Activated CD4-positive, alpha-beta T cell treated with anti-CD3 and anti-CD28 coated beads, Interleukin-2, amount 50 U/mL, for 24 hours (primary cell): ENCODE measurements at places on chromosomes 7 and 10.
A peak's percentile ranks its signal among the peaks of the same experiment; 100 is the strongest.

- DNase-seq, result no peak
Measured at GRCh38 chr10:85902051-85902450, 464.5 kb downstream of the GRID1 start.

DNA sequence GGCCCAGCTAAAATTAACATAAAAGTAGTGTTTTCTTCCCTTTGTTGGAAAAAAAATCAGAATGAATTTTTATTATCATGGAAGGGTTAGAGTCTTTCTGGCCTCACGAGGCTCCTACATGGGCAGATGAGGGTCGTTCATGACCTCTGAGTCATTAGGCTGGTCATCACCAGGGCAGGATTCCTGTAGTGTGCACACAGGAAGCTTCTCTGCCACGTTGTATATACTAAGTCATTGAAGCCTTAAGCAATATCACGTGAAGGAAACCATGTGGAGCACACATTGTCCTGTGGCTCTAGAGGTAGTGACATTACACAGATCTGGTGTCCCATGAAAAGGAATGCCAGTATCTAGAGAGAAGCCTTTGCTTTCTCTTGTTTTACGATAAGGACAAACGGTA lies 84.7 kb upstream of the C1QL3 start:
- no peak for DNase-seq

DNA sequence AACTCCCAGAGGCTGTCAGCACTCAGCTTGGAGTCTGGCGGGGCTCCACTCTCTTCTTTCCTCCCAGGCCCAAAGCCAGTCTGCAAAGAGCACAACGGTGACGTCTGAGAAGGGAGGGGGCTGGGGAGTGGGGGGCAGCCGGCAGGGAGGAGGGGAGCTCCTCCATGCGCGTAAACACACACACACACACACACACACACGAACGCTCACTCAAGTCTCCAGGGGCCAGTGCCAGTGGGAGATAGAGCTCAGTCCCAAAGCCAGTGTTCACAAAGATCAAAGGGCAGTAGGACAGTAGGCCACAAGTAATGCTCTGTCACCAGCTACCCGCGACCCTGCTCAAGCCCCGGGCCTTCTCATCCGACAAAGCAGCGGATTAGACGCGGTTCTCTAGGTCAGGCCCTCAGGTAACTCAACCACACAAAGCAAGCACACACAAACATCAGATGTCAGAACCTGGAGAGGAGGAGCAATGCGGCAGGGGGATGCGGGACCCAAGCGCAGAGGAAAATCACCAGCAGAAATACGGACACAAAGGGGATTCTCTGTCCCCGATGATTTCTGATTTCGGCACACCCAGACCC lies 19.9 kb downstream of the TCAF1 start:
- no peak for DNase-seq

- no peak for DNase-seq
Measured at GRCh38 chr7:101624246-101625001, 4.7 kb downstream of the MYL10 start.

- no peak for DNase-seq
Measured at GRCh38 chr10:103854265-103854685, 1.1 kb downstream of the SH3PXD2A start.

DNA sequence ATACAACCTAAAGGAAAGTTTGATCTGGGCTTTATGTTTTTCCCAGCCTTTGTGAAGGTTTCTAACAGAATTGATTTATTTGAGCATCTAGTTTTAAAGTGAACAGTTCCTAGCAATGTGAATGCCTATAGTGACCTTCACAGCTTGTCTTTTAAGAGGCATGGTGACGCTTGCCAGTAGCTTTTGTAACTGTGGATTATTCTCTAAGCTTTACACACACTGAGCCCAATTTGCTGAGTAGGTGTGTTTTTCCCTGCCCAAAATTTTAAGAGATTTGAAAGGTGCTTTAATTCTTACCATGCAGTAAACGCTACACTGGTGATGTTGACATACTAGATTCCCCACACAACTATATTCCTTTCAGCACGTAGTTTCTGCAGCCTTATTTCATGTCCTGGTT lies 420.2 kb upstream of the AKR1E2 start:
- no peak for DNase-seq

- DNase-seq, result no peak
Measured at GRCh38 chr10:131859341-131860020, 41.3 kb upstream of the PPP2R2D start.

- DNase-seq, result no peak
Measured at GRCh38 chr7:52877240-52877639, 158.2 kb upstream of the POM121L12 start.

DNA sequence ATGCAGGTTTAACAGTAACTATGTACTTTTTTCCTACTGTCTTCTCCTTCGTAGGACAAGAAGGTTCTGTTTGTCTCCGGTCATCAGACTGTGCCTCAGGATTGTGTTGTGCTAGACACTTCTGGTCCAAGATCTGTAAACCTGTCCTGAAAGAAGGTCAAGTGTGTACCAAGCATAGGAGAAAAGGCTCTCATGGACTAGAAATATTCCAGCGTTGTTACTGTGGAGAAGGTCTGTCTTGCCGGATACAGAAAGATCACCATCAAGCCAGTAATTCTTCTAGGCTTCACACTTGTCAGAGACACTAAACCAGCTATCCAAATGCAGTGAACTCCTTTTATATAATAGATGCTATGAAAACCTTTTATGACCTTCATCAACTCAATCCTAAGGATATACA lies 2.4 kb downstream of the DKK1 start:
- DNase-seq, result no peak

DNA sequence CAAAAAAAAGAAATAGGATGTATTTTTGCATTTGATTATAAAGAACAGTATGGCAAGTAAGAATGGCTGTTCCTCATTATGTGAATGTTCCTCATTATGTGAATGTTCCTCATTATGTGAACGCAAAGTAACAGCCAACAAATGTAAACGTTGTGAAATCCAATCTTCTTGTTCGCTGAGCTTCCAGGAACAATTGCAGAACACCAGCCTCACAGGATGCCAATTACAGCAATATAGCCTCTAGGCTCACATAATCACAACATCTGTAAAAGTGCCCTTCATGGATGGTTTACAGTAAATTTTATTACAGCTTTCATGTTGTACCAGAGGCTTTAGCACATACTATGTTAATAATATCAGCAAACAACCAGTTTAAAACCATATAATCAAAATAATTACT lies 71.6 kb downstream of the THSD7A start:
- DNase-seq, result no peak

GRCh38 chr7:106285855-106286492 lies 1.2 kb upstream of the NAMPT start:
- DNase-seq, result peak; percentile 67

- DNase-seq, result no peak
Measured at GRCh38 chr7:3953133-3953532, 652.1 kb downstream of the SDK1 start.

- no peak for DNase-seq
Measured at GRCh38 chr7:101555269-101555920, 73.7 kb downstream of the MYL10 start.

- no peak for DNase-seq
Measured at GRCh38 chr10:100600218-100600617, 64.5 kb downstream of the HIF1AN start.

DNA sequence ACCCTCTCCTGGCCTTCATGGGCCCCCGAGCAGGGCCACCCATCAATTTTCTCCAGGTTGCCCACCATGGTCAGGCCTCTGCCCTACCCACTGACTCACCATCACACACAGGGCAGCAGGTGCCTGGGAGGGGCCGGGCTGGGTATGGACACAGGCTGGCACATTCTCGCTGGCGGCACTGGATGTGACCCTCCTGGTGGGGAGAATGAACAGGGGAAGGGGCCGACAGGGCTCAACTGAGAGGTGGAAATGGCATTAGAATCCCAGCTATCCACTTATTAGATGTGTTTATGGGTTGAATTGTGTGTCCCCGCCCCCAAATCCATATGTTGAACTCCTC lies 16.4 kb downstream of the KCP start:
- no peak for DNase-seq

GRCh38 chr7:79304711-79305110 lies 148.8 kb downstream of the MAGI2 start:
- no peak for DNase-seq

GRCh38 chr7:46930366-46930765 lies 651.5 kb downstream of the TNS3 start:
- DNase-seq, result no peak

- no peak for DNase-seq
Measured at GRCh38 chr10:124025152-124025551, 68.2 kb downstream of the CHST15 start.

- DNase-seq, result no peak
Measured at GRCh38 chr7:145692237-145692950, 424.2 kb upstream of the CNTNAP2 start.

GRCh38 chr7:816751-817671 lies 15.3 kb upstream of the SUN1 start:
- DNase-seq, result peak; percentile 37

DNA sequence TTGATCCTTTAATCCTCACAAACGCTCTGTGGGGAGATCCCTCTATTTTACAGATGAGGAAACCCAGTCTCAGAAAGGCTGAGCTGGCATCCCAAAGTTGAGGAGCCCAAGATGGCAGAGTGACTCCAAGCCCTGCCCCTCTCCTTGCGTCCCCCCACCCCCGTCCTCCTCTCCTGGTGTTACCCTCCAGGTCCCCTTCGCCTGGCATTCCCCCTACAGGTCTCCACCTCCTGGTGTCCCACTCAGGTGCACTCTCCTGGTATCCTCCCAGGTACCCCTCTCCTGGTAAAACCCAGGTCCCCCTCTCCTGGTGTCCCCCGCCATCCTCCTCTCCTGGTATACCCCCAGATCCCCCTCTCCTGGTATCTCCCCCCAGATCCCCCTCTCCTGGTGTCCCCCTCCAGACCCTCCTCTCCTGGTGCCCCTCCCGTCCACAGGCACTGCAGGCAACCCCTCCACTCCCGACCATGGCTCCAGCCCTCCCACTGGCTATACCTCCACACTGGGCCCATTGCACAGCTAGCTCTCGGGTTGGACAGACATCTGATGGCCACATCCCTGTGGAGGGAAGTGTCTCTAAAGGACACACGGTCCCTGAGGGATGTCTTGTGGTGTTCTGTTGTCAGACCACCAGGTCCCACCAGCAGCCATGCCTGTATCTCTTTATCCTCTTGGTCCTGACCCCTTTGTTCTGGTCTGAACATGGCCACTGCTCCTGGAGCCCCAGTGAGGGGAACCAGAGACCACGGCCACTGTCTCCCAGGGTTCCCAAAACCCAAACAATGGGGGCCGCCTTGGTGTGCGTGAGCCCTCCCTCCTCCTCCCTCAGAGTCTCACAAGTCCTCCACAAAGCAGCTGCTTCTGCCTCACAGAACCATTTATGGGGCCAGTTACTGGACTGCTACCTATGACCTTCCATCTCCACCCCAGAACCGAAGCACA lies 37.2 kb downstream of the CALML3 start:
- DNase-seq, result no peak

- no peak for DNase-seq
Measured at GRCh38 chr10:132102717-132103110, 37.0 kb downstream of the JAKMIP3 start.

- DNase-seq, result peak; percentile 57
Measured at GRCh38 chr10:43606323-43607198, at the start of gene ZNF485. Gene ZNF485, plus strand, starts transcription at chr10:43606438. Its CDS starts 613 bp downstream, at chr10:43607051.

DNA sequence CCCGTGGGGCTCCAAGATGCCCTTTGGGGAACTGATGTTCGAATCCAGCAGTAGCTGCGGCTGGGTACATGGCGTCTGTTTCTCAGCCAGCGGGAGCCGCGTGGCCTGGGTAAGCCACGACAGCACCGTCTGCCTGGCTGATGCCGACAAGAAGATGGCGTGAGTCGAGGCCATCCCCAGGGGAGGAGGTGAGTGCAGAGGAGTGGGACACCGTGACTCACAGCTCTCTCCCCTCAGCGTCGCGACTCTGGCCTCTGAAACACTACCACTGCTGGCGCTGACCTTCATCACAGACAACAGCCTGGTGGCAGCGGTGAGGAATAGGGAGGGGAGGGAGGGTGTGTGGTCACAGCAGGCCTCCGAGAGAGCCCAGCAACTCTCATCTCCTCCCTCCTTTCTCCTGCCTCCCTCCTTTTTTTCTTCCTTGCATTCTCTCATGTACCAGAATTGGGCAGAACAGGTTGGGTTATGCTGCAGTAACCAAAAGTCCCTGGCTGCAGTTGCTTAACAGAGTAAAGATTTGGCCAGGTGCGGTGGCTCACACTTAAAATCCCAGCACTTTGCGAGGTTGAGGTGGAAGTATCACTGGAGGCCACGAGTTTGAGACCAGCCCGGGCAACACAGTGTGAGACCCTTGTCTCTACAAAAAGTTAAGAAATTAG lies 16.5 kb downstream of the ARPC1B start:
- no peak for DNase-seq

DNA sequence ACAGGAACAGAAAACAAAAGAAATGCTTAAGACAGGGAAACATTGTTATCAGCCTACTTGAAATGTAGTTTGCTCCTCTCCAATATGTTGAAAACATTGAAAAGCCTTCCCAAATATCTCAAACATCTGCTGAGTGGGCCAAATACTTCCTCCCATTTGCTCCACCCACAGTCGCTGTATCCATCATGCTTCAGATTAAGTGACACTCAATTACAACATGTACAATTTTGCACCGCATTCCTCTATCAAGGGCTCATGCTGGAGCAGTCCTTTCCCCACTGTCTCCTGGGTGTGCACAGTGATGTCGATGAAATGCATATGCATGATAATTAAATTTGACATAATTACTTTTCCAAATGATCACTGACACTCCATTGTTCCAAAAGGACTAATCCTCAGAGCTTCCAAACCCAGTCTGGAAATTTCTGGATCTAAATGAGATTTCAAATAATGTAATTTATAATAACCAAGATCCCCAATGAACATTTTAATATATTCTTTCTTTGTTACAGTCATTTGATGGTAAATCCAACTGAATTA lies 604.6 kb downstream of the GRID1 start:
- DNase-seq, result no peak

DNA sequence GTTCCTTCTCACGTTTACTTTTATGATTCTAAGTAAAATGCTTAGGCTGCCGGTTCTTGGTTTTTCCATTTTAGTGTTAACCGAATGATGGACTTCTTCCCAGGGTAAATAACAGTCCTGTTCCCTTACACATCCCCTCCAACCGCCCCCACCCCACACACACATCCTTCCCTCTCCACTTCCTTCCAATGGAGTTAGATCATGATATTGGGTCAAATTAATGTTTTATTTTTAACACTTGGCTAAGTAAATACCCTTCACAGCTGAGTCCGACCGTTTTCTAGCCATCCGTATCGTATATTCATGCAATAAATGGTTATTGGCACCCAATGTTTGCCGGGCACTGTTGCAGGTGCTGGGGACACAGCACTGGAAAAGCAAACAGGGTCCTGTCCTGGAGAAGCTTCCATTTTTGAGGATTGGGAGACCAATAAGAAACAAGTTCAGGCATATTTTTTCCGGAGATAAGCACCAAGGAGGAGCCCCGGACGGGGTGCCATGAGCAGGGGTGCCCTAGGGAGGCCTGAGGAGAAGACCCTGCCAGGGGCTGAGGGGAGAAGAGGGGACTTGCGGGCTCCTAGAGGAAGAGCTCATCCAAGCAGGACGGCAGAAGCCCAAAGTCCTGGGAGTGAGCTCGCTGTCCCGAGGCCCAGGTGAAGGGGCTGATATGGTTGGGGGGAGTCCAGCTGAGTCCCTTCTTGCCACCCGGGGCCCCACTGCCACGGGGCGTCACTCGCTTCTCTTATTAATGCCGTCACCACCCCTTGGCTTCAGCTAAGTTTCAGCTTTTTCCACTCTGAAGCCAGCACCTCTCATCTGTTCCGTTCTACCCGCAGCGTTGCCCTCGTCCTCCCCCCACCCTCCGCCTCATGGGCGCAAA lies 126.0 kb upstream of the RET start:
- no peak for DNase-seq
